ENCODE measurements at places on chromosomes 16 and 17.
A peak's percentile ranks its signal among the peaks of the same experiment; 100 is the strongest.

DNA sequence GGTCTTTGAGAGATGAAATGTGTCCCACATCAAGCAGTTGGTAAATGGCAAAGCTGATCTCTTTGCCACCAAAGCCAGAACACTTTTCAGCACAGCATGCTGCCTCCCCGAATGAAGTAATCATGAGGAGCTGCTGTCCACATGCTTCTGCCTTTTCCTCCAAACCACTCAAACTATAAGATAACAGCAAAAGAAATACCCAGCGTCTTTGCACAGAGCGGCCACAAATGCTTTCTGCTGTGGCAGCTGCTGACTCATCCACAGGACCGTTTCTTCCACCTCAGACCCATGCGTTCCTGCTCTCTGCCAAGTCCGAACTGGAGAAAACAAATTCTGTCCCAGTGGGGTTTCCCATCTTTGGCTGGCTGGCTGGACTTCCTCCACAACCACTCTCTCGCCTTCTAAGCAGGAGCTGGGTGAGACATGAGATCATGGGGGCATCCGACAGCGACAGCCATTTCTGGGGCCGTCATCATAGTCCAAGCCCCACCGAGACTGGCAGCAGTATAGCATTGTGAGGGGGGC lies 27.1 kb downstream of the TBC1D3B start:
- peak; percentile 73 for DNase-seq

DNA sequence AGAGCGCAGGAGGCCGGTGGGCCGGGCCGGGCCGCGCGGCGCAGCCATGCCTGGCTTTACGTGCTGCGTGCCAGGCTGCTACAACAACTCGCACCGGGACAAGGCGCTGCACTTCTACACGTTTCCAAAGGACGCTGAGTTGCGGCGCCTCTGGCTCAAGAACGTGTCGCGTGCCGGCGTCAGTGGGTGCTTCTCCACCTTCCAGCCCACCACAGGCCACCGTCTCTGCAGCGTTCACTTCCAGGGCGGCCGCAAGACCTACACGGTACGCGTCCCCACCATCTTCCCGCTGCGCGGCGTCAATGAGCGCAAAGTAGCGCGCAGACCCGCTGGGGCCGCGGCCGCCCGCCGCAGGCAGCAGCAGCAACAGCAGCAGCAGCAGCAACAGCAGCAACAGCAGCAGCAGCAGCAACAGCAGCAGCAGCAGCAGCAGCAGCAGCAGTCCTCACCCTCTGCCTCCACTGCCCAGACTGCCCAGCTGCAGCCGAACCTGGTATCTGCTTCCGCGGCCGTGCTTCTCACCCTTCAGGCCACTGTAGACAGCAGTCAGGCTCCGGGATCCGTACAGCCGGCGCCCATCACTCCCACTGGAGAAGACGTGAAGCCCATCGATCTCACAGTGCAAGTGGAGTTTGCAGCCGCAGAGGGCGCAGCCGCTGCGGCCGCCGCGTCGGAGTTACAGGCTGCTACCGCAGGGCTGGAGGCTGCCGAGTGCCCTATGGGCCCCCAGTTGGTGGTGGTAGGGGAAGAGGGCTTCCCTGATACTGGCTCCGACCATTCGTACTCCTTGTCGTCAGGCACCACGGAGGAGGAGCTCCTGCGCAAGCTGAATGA lies 606 bp downstream of the THAP11 start:
- peak; percentile 82 for DNase-seq

DNA sequence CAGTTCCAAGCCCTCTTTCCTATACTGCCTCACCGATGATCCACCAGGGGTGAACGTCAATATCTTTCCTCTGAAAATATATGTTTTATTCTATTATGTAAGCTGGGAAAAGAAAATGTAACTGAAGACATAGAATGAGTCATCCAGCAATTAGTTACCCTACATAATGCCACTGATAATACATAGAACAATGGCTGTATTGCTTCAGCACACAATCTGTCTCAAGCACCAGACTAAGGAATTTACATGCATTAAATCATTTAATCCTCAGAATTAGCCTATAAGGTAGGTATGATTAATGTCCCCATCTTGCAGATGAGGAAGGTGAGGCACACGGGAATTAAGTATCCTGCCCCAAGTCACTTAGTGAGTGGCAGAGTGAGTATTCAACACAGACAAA lies 472.8 kb downstream of the TOX3 start:
- no peak for DNase-seq

- no peak for DNase-seq
Observed at GRCh38 chr17:47704116-47704515, 10.2 kb downstream of the TBKBP1 start.

- DNase-seq, result no peak
Observed at GRCh38 chr17:60577147-60577915, 22.7 kb upstream of the PPM1D start.

DNA sequence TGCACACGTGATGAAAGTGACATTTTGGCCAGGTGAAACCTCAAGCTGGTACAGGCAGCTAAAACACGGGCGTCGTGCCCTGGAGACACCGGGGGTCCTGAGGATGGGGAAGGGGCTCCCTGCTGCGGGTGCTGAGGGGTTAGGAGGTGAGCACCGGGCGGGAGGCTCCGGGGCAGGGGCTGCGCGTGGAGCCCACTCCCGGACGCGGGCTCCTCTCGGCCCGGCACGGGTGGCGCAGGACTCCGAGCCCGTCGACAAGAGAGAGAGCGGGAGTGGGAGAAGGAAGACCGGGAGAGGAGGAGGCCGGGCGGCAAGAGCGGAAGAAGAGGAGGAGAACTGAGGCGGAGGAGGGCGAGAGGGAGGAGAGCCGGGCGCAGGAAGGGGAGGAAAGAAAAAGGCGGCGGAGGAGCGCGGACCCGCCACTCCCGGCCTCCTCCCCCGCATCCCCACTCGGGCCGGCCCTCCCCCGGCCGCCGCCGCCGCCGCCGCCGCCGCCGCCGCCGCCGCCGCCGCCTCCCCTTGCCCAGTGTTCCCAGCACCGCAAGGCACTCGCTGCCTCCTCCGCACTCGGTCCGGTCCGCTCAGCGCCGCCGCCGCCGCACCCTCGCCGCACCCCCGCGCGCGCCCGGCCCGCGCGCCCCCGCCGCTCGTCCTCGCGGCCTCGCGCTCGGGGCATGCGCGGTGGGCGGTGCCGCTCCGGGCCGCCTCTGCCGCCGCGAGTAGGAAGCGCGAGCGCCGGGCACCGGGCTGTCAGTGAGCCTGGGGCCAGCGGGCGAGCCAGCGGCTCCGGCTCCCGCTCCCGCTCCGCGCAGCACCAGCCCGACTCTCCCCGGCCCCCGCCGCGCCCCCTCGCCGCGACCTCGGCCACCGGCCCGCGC lies at the start of gene PRKCA:
TSS of gene PRKCA (plus strand) at position 750 of the 878 bp plus-strand sequence.
- peak; percentile 83 for DNase-seq

GRCh38 chr16:30740364-30741251 lies 7.6 kb upstream of the PHKG2 start:
- DNase-seq, result peak; percentile 97

- no peak for DNase-seq
Observed at GRCh38 chr17:29677221-29677791, 54.6 kb upstream of the CORO6 start.

GRCh38 chr17:1750628-1751027 lies 8.0 kb downstream of the SERPINF2 start:
- DNase-seq, result no peak

DNA sequence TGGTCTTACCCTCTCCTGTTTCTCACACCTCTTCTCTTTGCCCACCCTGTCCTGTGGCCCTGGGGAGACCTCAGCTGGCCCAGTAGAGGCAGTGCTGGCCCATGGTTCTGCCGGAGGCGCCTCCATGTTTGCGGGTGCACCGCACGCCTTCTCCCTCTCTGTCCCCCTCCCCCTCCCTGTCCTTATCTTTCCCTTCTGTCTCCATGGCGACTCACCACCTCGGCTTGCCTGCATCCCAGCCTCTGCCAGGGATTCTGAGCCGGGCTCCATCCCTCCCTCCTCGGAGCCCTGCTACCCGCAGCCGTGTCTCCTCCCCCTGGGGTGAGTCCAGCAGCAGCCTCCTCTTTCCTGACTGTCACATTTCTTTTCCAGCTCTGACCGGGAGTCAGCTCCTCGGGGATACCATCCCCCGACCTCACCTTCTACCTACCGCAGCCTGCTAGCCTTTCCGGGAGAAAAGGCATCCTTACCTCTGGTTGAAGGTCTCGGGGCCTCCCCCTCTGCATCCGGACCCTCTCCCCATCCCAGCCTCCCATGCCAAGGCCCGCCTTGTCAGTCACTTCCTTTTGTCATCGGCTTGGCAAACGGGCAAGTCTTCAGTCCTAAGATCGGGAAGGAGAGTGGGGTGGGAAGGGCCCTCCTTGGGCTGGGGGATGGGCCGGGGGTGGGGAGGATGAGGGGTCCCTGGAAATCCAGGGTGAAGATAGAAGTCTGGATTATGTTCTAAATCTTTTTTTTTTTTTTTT lies at the start of gene RNF112:
TSS of gene RNF112 (plus strand) at position 358 of the 746 bp plus-strand sequence. CDS start at position 535, 177 bp downstream.
- DNase-seq, result no peak

DNA sequence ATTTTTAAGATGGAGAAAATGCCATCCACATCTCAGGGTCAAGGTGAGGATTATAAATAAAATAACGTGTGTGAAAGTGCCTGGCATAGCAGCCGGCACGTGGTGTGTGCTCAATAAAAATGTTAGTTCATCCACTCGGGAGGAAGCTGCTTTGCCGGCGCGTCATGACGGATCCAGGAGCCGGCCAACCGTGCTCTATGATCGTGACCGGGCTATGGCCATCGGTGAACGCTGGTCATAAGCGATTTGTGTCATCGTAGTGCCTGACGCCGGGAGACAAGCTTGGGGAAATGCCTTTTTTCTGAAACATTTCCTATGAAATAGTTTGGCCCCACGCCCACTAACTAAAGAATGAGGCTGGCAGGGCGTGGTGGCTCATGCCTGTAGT lies 74.0 kb downstream of the CMC2 start:
- no peak for DNase-seq

- no peak for DNase-seq
Observed at GRCh38 chr16:80586476-80586875, 45.7 kb downstream of the DYNLRB2 start.

DNA sequence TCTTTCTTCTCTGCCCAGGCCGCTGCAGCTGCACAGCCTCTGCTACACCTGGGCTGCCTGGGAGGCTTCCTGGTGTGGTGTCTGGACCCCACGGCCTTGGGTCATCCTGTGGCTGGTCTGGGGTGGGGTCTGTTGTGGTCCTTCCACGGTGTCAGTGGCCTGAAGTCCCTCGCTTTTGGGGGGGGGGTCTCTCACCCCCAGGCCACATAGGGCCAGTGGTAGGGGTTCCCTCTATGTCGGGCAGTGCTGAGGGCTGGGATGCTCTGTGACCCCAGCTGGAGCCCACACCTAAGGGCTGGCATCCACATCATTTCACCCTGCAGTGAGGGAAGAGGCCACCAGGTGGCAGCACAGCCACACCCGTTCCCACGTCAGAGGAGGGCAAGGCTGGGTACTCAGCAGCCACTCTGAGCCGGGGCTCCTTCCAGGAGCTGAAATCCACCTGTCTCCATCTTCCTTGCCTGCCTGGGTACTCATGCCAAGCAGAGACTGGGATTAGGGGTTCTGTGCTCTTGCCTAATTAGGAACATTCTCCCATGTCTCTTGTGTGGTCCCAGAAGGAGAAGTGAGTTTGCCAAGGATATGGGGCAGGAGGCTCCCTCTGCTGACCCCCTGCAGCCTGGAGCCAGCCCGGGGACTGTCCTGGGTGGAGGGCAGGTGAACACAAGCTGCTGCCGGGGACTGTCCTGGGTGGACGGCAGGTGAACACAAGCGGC lies 13.0 kb downstream of the ENGASE start:
- DNase-seq, result peak; percentile 91

GRCh38 chr16:83974475-83974874 lies 6.4 kb downstream of the NECAB2 start:
- no peak for DNase-seq

DNA sequence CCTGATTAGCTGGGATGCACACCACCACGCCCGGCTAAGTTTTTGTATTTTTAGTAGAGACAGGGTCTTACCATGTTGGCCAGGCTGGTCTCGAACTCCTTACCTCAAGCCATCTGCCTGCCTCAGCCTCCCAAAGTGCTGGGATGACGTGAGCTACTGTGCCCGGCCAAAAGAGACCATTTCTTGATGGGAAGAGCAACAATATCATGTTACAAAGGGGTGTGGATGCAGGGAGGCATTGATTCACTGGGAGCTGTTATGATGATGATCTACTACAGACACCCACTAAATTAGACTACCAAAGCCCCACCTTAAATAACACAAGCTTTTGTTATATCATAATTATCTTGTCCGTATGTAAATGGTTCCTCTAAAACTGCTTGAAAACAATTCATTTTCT lies 81.4 kb upstream of the PSMD7 start:
- DNase-seq, result no peak

- no peak for DNase-seq
Observed at GRCh38 chr16:57791893-57792461, 10.3 kb downstream of the KIFC3 start.

GRCh38 chr16:918741-919657 lies 51.8 kb downstream of the LMF1 start:
- DNase-seq, result no peak

DNA sequence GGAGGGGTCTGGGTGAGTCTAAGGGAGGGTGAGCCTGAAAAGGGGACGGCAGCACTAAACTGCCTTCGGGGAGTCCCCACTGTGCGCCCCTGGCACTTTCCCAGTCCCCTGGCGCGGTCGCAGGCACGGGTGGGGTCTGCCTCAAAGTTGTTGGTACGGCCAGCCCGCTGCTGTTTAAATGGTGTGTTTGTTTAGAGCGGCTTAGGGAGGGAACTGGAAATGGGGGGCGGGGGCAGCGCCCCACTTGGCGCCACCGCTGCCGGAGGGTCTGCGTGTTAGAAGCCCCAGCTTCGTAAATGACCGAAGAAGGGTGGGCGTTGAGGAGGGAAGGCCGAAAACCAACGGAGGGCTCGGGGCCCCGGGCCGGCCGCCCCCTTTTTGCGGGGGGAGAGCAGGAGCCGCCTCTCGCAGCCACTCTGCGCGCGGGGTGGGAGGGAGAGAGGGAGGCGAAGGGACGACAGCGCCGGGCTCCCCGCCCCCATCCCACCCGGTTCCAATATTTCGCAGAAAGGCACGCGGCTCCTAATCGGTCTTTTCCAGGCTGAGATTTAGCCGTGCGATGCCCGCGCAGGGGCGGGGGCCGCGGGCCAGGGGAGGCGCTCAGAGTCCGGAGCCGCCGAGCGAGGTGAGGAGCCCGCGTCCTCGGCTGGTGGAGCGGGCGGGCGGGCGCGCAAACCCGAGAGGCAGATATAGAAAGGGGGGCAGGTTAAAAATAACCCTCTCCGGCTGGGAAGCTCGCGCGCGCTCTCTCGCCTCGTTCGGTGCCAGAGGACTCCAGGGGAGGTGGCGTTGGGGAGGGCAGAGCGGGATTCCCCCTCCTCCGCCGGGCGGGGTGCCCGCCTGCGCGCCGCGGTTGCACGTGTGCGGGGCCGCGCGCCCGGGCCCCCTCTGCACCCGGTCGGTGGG lies 54.9 kb downstream of the SREBF1 start:
- peak; percentile 85 for DNase-seq

- no peak for DNase-seq
Observed at GRCh38 chr17:4782652-4783051, 3.5 kb downstream of the VMO1 start.

All from islet precursor cell (in vitro differentiated cells).